Breast epithelium (tissue), 4 donors: ENCODE measurements at places on chromosomes 6 and 20. TPM values are rescaled to one million over a fixed set of nuclear protein-coding genes. Genes with fewer than 3 reads are reported as not detected.

DNA sequence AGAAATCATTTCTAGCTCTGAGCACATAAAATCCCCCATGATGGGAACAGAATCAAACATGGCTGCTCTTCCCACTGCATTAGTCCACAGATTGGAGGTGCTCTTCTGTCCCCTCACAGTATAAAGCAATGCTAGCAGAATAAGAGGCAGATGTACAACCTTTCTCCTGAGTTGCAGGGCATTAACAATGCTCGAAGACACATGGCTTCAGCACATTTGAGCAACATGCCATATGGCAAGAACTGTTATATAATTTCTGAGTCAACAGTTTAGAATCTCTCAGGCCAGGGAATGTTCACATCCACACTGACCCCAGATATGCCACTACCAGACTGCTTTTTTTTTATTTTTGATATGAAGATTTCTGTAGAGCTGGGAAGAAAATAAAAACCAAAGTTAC, 119.6 kb downstream of the KIF13A start:
- no peak for DNase-seq

DNA sequence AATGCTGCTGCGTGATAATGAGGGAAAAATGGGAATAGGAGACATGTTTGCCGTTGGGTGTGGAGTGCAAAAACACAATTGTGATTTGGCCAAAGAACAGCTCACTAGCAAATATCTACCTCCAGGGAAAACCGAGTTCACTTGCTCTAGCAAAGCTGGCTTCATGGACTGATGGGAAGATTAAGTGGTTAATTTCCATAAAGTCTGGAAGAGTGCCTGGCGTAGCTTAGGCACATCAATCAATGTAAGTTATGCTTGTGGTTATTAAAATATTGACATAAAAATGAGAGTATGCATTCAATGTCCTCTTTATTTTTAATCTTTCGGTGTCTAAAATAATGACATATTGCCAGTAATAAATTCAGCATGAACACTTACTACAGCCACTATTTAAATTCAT, 267.5 kb downstream of the SMOC2 start:
- DNase-seq, result no peak

PPIL6 gene
- 2.6 TPM for total RNA-seq

GRCh38 chr6:147651249-147652063, 143.0 kb downstream of the SAMD5 start:
- DNase-seq, result no peak

GRCh38 chr6:137136065-137136464, 37.4 kb downstream of the IL22RA2 start:
- DNase-seq, result no peak

GRCh38 chr20:12827816-12828385, 180.9 kb upstream of the SPTLC3 start:
- no peak for DNase-seq

- DNase-seq, result no peak
Measured at GRCh38 chr6:51913265-51913664, 174.1 kb downstream of the PKHD1 start.

DNA sequence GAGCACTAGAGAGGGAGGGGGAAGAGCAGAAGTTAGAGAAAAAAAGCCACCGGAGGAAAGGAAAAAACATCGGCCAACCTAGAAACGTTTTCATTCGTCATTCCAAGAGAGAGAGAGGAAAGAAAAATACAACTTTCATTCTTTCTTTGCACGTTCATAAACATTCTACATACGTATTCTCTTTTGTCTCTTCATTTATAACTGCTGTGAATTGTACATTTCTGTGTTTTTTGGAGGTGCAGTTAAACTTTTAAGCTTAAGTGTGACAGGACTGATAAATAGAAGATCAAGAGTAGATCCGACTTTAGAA, 2.0 kb downstream of the ID4 start:
- no peak for DNase-seq

PAX1 gene
- total RNA-seq, result not detected

C20orf202 gene
- not detected for total RNA-seq

- DNase-seq, result no peak
Measured at GRCh38 chr6:37433657-37434271, 743 bp downstream of the CMTR1 start.

DNA sequence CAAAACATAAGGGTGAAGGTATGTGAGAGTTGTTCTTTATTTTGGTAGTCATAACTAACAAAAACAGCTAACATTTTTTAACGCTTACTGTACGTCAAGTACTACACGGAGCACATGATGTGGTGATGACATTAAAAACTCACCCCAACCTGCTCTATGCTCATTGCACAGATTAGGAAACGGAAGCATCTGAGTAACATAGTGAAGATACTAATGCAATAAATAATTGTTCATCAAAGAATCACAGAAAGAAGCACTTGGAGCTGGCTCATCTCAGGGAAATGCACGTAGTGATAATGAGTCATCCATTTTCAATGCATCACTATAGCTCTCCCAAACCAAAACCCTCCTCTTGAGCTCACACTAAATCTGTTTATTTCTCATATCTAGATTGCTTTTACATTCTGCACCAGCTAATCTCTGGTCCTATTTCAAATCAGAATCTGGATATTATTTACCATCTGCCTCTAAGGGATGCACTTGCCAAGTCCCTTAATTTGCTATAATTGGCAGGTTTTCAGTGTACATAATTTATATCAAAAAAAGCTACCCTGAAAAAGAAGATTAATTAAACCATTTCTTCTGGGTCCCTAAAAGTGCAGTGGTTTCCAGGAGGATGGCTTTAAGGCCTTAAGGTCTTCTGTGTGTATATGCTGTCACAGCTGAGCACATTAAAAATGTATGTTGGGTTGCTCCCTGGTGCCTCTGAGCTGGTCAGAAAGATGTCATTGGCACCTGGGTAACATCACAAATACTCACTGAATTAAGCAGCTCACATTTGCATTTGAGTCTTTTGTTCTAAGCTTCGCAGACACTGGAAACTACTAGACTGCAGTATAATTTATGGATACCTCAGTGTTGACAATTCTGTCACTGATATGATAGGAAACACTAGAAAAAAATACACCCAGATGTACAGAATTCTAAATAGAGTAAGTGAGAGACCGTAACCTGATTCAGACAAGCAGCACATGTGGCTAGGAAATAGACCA, 677.4 kb upstream of the CITED2 start:
- DNase-seq, result no peak

DNA sequence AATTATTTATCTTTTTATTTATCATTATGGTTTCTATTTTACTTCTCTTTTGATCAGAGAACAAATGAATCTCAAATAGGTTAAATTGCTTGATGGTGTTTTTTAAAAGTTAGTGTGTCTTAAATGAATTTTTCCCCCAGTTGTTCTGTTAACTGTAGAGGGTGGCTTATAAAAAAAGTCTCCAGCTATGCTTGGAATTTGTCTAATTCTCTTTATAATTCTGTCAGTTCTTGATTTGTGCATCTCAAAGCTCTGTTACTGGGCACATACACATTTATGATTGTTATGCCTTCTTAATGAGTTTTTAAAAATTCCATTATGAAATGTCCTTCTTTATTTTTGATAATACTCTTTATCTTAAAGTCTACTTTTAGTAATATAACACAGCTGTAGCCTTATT, 58.0 kb downstream of the LIN28B start:
- no peak for DNase-seq

VSX1 gene
- total RNA-seq, result not detected

GRCh38 chr20:51498765-51499540, 43.6 kb downstream of the NFATC2 start:
- DNase-seq, result no peak

DNA sequence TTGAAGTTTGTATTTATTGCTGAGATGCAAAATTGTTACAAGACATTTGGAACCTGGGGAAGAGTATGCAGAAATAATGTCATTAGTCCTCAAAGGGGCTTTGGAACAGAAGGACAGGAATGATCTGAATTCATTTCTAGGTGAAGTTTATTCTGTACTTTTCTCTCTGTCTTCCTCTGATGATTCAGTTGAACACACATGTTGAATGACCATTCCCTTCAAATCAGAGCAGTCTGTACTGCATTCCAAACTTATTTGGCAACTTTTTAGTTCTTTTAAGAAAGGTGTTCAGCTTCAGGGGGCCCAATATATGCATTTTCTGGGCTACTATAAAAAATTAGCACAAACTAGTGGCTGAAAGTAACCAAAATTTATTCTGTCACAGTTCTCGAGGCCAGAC, 213.9 kb upstream of the LAMP5 start:
- no peak for DNase-seq

TREM2 gene
- total RNA-seq, result 31.6 TPM

PPP1R16B gene
- 8.2 TPM for total RNA-seq
